ENCODE measurements at places on chromosomes 2 and 18.
A peak's percentile ranks its signal among the peaks of the same experiment; 100 is the strongest.

DNA sequence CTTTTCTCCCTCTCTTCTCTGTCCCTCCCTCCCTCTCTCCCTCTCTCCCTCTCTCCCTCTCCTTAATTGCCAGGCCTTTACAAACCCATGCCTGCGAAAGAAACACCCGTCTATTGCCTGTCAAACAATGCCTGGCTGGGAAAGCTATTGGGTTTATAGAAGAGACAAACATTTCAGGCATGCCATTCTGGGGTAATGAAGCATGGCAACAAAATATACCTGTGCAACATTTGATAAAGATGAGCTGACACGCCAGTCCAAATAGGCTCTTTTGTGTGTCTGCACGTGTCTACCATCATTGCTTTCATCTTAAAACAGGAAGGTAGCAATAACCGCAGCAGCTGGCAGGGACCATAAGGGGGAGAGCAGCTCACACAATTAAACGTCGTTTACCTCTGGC is 282.1 kb downstream of the ZNF516 start:
- no peak for DNase-seq

- DNase-seq: no peak
Measured at GRCh38 chr2:46798041-46798440, 117.6 kb downstream of the MCFD2 start.

DNA sequence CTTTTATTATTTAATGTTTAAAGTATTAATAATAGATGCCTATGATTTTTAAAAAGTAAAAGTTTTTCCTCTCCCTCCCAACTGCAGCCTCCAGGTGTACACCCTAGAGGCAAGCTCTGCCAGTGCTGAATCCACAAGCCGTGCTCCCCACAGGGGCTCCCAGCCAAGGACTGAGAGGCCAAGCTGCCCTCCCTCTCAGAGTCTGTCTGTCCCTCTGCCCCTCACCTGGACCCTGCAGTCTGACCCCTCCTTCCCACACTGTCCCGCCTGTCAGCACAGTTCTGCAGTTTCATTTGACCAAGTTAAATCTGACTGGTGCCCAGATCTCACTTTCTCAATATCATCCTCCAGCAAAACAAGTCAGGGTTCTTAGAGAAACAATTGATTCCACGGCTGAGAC is 14.8 kb upstream of the PROC start:
- no peak for DNase-seq

GRCh38 chr2:106161938-106162820 is 31.9 kb downstream of the UXS1 start:
- peak; percentile 54 for DNase-seq

- DNase-seq: peak; percentile 28
Measured at GRCh38 chr2:9847140-9847539, 3.9 kb downstream of the TAF1B start.

DNA sequence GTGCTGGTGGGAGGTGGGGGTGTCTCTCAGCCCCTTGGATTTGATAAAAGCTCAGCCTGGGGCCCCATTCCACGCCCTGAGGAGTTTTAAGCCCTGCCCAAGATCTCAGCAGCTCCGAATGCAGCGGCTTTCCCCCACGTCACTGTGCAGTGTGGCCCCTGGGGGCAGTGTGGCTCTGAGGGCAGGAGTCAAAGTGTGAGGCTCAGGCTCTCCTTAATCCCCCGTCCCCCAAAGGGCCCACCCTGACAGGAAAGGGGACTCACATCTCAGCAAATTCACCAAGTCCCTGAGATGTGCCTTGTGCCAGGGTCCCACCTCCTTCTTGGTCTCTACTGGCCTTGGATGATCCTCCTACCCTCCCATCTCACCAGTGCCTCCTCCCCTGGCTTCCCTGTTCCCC is 25.2 kb downstream of the NPPC start:
- DNase-seq: no peak

DNA sequence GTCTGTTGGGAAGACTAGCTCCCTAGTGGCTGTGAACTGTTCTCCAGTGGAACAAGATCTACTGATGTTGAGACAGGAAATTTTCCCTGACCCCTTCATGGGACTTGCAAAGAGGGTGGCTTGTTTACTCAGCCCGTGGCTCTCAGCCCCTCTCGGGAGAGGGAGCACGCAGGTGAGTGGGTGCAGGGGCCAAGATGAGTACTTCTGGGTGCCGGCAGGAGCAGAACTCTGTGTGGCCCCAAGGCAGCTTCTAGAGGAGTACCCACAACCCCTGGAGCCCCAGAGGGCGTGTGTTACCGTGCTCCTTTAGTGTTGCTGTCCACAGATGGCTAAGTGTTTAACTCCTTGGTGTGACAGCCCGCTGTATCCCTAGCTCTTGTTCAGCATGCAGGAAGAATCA is 68.2 kb upstream of the CNGA3 start:
- DNase-seq: no peak

DNA sequence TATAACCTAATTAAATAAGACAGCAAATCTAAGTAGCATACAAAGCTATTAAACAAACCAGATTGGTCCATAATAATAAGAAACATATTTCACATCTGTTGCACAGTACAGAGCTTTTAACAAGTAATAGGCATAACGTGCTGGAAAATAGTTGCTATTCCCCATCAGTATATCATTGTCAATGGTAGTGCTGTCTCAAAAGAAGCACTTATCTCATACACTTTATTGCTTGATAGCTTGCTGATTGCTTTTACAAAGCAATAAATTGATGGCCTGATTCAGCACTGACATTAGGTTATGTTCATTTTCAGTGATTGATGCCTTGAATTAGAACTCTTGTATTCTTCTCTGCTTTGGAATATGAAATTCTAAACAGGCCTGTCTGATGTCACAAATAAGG is 641.7 kb downstream of the CBLN2 start:
- DNase-seq: no peak

DNA sequence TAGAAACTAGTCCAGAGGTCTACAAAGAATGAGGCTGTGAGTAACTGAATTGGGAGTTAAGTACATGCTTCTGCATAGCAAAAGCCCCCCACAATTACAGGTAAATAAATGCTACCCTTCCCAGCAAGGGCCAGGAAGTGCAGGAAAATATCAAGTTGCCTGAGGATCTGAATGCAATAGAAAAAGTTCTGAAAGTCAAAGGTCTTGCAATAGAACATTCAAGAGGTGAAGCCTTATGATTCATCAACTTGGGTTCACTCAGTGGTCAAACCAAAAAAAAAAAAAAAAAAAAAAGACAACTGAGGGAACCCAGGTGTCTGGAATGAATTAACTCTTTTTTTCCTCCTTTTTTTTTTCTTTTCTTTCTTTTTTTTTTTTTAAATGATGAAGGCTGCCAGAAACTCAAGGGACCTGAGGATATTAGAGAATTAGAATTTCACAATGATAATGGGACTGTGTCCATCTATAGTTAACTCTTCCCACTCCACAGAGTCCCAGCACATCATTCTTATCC is 42.9 kb upstream of the RFX8 start:
- DNase-seq: peak; percentile 88

DNA sequence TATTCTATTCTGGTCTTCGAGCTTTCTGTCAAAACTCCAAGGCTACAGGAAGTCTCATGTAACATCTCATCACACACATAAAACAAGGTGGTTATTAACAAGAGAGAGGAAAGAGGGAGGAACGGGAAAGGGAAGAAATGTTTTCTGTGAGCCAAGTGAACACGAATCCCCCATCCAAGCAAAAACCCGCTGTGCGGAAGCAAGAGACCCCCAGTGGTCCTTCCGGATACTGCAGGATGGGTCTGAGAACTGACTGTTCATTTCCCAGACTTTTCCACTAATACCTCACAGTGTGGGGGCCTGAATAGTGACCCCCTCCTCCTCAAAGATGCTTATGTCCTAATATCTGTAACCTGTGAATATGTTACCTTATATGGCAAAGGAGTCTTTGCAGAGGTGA is 19.0 kb upstream of the DIPK1C start:
- DNase-seq: no peak
